ENCODE measurements at places on chromosomes 2 and 18.

DNA sequence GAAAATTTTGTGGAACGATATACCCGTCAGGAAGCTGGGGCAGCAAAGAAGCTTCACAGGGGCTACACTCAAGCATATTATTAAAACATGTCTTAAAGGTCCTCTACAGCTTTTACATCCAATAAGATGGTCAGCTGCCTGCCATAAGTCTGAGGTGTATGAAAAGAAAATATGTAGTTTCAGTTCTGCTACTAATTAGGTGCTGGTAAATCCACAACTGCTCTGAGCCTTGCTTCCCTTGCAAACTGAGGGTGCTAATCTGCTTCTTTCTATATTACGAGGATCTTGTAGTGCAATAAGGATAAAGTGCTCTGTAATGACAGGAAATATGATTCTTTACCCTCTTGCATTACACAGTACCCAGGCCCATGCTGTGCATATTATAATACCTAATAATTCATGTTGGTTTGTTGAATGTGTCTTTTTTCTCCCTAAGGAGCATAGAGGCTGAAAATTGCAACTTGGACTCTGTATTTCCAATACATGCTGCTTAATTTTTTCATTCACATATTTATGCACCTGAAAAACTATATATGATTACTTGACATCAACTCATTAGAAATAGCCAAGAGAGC is 14.5 kb upstream of the SLC8A1 start:
- no peak for DNase-seq

DNA sequence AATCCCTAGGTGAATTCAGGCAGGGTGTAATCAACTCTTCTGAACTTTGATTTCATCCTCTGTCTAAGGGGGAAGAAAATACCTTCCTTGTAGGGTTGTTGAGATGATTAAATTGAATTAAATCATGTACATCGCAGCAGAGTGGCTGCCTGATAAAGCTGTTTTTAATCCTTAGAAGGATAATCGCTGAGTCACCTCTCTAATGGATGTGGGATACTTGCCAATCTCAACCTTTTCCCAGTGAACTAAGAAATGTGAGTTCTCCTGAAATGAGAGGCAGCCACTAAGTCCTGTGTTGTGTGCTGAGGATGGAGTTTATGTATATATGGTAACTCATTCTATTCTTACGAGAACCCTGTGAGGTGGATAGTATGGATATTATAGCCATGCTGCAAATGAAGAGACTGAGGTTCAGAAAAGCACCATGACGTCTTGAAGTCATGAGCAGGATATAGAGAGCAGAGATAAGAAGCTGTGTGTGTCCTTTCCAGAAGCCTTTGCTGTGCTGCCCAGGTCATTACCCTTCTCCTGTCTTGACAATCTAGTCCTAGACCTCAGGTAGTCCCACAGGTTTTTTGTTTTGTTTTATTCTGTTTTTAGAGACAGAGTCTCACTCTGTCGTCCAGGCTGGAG is 93.3 kb downstream of the HNRNPLL start:
- DNase-seq: no peak

DNA sequence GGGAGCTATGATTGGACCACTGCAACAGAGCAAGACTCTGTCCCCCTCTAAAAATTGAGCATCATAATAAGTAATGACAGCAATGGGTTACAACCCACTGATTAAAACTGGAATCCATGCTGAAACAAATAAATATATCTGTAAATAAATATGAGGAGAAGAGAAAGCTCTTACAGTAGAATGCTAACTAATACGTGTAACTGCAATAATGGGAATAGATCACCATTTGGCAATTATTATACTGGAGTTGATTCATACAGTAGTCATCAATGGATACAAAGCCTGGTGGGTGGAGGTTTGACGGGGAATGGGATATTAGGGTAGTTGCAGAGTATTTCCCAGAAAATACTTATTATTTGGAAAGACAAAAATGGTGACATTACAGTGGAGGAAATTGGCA is 6.1 kb upstream of the INO80B start:
- no peak for DNase-seq

GRCh38 chr2:127661949-127662510 is 13.3 kb downstream of the LIMS2 start:
- DNase-seq: no peak

GRCh38 chr18:79953971-79954651 is 2.7 kb upstream of the SLC66A2 start:
- no peak for DNase-seq

- no peak for DNase-seq
Observed at GRCh38 chr18:2075499-2075898, 495.8 kb downstream of the METTL4 start.

GRCh38 chr2:84417453-84418145 is 41.5 kb downstream of the SUCLG1 start:
- no peak for DNase-seq

- DNase-seq: no peak
Observed at GRCh38 chr18:28120828-28121515, 56.0 kb downstream of the CDH2 start.

- peak; percentile 85 for DNase-seq
Observed at GRCh38 chr2:8680822-8681760, 765 bp upstream of the ID2 start.

GRCh38 chr2:24920098-24920808 is at the start of gene ADCY3:
Gene ADCY3 (minus strand): TSS chr2:24920237. CDS start chr2:24918987, 1,250 bp downstream.
- no peak for DNase-seq

- peak; percentile 84 for DNase-seq
Observed at GRCh38 chr18:65751155-65752085, 608 bp downstream of the CDH7 start.

DNA sequence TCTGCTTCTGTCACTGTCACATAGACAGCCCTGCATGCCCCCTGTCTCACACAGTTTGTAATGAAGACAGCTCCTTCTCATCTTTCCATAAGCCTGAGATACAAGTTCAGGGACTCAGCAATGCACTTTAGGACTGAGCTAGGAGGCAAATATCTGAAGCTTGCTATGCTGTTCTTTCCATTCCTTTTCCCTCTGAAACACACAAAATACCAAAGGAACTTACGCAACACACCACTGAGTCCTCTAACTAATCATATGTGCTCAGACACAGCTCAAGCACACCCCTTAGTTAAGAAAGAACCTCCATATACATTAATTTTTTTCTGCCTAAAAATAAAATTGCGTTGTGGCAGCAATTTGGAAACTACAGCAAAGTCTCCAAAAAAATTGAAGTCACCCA is 17.9 kb downstream of the SERPINB8 start:
- no peak for DNase-seq

GRCh38 chr2:120477831-120478481 is 132.0 kb downstream of the INHBB start:
- no peak for DNase-seq

DNA sequence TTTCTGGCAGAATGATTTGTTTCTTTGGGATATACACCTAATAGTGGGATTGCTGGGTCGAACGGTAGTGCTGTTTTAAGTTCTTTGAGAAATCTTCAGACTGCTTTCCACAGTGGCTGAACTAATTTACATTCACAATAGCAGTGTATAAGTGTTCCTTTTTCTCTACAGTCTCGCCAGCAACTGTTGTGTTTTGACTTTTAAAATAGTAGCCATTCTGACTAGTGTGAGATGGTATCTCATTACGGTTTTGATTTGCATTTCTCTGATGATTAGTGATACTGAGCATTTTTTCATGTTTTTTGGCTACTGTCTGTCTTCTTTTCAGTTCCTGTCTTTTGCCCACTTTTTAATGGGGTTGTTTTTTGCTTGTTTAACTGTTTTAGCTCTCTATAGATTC is 306.2 kb downstream of the KIAA1328 start:
- DNase-seq: no peak

DNA sequence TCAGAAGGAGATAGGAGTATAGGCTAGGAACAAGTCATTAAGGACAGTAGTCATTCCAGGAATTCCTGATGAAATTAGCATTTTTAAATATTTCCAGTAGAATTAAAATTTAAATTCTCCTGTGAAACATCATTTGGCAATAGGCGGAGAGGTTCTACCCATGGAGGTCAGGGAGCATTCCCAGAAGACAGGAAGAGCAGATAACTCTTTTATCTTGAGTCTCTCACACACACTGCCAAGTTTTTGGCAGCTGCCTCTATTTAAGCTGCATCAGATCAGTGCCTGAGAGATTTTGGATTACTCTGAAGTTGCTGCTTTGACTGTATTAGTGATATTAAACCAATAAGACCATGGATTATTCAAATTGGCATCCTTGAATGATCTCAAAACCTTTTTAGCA is 714.7 kb downstream of the EPHA4 start:
- DNase-seq: no peak

DNA sequence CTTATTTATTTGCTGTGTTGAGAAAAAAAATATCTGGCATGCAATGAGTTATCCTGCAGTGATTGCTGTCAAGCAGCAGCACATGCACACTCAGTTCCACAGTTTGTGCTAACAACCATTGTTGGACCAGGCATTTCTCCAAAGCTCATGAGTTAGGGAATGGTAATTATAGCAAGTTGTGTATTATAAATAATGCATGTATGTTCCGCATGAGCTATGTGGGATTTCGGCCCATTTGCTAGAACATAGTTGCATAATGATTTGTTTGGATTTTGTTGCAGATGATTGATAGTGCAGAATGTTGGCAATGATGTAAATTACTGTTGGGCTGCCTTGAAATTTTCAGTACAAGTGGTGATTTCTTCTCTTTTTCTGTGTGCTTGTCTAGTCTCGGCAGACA is 10.7 kb downstream of the KCNJ3 start:
- DNase-seq: no peak

- DNase-seq: no peak
Observed at GRCh38 chr2:155679647-155680046, 652.9 kb downstream of the NR4A2 start.

DNA sequence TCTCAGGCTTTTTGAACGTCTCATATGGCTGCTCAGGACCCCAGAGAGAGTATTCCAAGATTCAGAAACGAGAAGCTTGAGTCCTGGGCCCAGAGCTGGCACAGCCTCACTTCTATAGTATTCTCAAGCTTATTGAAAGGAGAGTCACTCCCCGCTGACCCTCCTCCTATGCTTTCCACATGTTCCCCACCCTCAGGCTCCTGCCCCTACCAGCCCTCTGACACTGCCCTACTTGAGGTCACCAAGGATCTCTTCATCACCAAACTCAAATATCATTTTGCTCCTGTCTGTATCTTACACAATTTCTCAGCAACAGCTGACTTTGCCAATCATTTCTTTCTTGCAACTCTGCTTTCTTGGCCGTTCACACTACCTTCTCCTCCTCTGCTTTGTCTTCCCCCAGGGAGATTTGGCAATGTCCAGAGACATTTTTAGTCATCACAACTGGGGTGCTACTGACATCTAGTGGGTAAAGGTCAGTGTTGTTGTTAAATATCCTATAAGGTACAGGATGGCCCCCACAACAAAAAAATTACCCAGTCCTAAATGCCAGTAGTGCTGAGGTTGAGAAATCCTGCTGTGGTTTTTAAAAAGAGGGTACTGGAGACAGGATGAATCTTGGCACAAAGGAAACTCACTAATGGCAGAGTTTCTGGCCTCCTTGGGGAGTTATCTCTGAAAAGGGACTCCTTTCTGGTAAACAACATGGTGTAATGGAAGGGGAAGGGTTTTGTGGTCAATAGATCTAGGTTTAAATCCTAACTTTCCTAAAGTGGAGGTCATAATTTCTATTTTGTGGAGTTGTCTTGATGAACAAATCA is 26.9 kb upstream of the INSIG2 start:
- DNase-seq: no peak

GRCh38 chr2:239379641-239380170 is 21.1 kb downstream of the HDAC4 start:
- no peak for DNase-seq

DNA sequence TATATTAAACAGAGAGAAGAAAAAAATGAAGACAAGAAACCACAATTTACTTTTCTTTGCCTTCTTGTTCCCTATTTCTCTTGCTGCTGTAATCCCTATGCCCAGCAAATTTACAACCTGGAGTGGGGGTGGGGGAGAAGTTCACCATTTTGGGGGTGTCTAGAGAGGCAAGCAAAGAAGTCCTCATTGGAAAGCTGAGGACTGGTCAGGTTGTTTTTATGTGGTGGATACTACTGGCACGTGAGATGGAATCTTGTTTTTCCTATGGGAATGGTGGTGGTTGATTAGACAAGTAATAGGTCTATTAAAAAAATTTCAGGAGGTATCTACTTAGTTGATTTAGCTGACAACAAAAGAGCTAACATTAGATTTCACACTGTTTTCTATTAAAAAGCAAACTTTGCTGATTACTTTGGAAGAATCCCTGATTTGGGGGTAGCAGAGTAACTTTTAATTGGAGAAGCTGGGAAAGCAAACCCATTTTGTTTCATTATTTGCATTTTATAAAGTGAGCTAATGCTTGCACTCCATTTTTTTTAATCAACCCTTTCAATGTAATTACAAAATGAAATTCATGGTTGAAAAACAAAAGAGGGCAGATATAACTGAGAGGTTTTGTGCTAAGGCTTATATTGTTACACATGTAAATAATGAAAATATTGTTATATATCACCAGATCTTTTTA is 6.0 kb downstream of the POU3F3 start:
- no peak for DNase-seq

GRCh38 chr2:228167290-228167689 is 14.2 kb downstream of the SPHKAP start:
- DNase-seq: no peak

GRCh38 chr2:50512397-50512796 is 519.5 kb downstream of the NRXN1 start:
- no peak for DNase-seq

DNA sequence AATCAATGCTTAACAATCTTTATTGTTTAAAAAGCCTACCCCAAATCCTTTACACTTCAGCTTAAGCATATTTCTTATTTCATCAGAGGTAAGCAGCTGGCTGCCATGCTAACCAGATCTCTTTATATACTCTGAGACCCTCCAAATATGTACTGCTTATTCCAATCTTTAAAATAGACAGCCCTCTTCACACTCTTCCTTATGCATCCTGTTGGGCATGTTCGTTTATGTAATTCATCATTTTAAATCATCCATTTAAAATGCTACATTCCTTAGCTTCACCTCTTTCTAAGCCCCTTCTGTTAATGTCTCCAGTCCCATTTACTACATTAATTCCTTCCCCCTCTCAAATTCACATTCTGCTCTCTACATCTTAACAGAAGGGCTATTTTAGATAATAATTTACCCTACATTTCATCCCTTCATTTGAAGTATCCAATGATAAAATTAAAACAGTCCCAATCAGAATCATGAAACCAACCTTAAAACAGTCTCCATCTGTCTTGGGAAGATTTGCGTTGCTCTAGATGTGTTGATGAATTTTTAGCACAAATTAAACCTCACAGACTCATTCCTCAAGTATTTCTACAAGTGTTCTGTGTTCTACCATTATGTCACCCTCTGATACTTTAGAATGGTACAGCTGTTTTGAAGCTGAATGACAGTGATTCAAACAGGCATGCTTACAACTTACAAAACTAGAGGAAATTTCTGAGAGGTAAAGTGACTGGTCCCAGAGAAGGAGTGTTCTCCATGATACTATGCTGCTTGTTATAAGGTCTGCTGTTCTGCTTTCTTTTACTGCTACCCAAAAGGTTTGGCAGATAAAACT is 59.1 kb downstream of the ZNF385B start:
- DNase-seq: no peak

DNA sequence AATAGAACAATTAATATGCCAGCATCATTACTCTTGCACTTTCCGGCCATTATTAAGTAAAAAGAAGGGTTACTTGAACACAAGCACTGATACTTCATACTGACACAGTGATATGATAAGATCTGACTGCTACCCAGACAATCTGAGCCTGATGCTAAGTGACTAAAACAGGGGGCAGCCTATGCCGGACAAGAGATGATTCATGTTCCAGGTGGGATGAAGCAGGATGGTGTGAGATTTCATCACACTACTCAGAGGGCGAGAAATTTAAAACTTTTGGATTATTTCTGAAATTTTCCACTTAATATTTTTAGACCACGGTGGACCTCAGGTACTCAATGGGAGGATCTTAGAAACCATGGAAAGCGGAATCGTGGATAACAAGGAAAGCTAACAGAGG is 61.7 kb downstream of the LIPG start:
- DNase-seq: no peak
